ENCODE measurements at places on chromosomes 3 and 15.

GRCh38 chr15:96349857-96350720, 19.6 kb downstream of the NR2F2 start:
- DNase-seq, result no peak

DNA sequence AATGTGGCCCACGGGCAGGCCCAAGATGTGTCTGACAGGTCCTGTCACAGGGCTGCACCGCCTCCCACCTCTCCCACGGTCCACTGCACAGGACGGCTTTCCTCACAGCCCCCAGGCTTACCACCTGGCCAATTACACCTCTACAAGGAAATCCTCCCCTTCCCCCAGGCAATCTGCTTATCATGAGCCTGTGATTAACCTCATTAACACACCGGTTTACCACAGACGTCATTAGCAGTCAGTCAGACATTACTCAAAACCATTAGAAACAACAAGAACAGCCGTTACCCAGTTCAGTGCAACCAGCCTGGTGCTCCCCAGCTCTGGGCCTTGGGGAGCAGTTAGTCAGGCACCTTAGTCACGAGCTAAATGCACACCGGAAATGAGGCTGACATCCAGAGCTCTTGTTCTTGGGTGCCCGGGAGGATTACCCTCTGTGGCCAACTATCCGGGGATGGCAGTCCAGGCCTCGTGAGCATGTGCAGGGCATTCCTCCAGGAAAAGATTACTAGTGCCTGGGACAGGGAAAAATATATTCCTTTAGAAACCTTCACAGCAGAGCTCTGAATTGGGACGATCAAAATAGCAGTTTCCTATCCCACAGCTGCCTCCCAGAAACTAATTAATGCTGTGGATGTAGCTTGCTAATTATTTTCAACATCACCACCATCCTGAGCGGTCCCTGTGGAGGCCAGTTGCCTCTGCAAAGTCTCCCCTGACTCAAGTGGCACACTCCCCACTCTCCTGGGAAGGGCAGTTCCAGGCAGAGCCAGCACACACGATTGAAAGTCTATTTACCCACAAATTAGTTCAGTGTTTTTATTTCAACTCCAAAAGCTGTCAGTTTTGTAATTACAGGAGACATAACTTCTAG, 117.4 kb upstream of the ZBED2 start:
- no peak for DNase-seq

DNA sequence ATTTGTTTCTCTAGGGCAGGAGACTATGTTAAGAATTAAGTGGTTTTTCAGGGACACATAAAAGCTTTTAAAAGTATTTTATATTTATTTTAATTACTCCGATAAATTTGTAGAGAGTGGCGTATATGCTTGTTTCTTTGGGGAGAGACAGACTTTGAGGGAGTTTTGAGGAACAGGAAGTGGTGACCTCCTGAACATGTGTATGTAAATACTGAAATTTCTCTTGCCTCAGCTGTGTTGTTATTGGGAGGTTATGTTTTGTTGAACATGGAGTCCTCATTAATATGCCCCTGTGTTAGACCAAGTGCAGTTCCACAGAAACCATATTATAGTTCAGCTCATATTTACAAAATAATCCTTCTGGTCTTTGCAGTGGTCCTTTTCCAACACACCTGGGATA, 41.8 kb upstream of the UTS2B start:
- DNase-seq, result no peak

- DNase-seq, result no peak
Measured at GRCh38 chr15:80789796-80790195, 10.6 kb downstream of the CEMIP start.

GRCh38 chr15:85382942-85383341, 2.5 kb downstream of the AKAP13 start:
- DNase-seq, result no peak

GRCh38 chr3:128316481-128316891, 150.2 kb downstream of the DNAJB8 start:
- no peak for DNase-seq

DNA sequence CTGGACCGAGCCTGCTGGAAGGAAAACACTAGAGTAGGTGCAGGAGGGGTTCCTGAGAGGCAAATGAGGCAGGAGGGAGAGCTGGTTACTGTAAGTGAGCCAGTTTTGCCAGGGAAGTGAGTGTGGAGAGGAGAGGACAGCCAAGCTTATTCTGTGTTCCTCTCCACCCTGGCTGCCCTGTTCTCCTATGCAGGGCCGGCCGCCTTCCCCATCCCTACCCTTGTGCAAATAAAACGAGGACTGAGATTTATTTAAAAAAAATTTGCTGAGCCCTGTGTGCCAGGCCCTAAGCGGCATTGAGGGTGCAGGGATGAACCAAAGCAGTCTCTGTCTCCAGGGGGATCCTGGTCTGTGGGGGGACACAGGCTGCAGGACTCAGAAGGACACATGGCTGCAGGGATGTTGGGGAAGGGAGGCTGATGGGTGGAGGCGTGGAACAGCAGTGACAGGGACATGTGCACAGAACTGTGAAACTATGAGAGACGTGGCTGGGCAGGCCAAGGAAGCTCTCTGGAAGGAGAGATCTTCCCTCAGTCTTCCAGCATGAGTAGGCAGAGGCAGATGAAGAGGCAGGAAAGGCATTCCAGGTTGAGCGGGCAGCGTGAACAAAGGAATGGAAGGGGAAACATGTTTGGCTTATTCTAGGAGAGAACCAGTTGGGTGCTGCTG, 12.1 kb downstream of the CORO2B start:
- DNase-seq, result no peak

DNA sequence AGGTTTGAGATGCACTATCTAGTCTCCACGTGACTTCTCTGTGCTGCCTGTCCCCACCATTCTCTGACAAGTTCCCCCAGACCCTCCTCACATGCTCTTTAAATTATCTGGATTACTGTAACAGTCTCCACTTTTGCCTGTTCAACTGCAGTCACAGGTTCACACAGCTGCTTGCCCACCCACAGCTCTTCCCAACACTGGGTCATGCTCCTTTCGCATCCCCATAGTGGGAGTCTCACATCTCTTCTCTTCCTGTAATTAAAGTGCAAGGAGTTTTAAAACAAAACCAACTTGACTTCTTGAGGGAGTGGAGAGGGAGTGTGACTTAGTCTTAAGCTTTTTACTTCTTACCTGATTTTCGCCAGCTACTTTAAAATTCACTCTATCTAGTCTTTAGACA, 178.8 kb downstream of the PLCL2 start:
- DNase-seq, result no peak

DNA sequence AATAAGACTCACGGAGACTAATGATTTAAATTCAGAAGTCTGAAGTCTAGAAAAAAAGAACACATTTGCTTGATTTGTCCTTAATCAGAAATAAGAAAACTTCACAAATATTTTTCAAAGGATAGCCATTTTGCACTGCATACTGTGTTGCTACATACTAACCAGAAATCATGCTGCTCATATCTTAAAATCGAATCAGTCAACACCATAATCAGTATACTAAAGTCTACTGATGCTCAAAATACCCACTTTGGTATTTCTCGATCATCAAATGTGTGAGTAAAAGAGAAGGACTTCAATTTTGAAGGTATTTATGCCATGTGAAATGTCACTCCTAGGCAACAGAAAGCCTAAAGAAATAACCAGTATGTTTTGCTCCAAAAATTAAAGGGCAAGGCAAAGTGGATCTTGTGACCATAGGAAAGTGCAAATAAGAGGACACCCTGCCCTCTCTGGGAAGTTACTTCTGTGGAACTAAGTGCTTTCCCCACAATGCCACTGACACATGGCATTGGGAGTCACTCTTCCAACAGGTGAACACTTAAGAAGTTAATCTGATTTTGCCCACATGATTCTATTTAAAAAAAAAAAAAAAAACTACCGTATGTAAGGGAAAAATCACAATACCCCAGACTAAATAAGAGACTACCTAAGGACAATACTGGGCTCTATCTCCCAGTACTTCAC, 2.7 kb downstream of the LRIG1 start:
- DNase-seq, result no peak

GRCh38 chr3:4536260-4536659, 43.1 kb downstream of the ITPR1 start:
- DNase-seq, result no peak

GRCh38 chr15:100763835-100764750, 115.5 kb upstream of the ALDH1A3 start:
- DNase-seq, result no peak

DNA sequence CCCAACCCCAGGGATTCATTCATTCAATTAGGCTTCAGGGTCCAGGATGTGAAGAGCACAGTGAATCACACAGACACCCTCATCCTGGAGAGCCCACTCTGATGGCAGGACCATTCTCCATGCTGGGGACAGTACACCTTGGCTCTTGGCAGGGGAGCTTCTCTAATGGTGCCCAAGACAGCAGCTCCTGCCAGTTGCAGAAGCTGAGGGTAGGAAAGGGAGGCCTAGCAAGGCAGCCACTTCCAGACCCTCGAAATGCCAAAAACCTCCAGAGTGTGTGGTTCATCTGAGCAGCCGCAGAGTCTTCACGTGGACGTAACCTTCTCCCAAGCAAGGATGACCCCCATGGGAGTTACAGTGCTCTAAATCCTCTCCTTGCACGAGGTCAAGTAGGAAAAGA, 186.2 kb downstream of the XXYLT1 start:
- no peak for DNase-seq
